SIG-M5 (cell line): ENCODE measurements at places on chromosomes 3 and 15.

DNA sequence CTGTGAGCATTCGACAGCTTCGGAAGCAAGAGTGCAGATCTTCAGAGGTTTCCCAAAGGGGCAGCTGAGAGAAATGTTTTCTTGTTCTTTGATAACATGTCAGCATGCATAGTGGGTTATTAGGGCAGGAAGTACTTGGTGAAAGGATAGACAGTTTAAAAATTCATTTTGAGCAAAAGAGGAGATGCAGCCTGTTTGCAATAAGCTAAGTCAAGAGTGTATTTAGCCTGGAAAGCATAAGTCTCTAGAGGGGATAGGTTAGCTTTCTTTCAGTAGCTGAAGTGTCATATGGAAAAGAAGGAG, 7.4 kb downstream of the SLC6A11 start:
- DNase-seq, result no peak

DNA sequence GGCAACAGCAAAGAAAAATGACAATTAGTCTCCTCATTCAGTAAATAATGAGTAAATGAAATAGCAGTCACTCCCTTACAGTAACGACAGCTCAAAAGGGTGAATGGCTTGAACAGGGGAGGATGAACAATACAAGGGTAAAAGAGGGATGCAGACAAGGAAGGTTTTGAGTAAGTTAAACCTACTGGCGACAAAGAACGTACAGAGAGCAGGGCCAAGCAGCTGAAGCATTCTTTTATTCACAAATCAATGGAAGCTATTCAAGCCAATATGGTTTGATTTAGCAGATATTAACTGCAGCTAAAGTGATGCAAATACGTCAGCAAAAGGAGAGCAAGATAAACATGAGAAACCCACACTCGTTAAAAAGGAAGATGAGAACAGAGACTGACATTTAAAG, 90.7 kb upstream of the ICE2 start:
- no peak for DNase-seq

DNA sequence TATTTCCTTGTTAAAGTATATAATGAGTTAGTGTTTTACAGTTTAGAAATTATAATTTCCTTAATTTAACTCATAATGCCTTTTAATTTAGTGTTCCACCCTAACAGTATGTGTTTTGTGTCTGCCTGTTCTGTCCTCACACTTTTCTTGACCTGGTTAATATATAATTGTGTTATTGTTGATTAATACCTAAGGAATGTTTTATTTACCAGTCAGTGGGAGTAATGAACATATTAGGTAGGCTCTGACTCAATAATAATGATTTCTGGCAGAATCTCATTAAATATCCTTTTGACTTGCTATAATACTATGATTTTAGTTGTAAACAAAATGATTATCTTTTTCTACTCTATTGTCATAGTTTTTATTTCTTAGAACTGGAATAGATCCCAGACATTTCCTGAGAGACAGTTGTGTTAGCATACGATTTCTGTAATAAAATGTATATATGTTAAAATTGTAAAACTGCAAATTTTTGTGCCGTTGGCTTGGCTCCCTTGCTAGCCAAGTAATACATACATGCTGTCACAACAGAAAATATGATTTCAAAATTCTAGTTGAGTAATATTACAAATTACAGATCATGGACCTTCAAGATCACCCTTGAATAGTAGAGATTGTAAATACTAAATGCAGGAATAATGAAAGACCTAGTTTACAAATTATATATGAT, 51.9 kb downstream of the RASA2 start:
- no peak for DNase-seq

DNA sequence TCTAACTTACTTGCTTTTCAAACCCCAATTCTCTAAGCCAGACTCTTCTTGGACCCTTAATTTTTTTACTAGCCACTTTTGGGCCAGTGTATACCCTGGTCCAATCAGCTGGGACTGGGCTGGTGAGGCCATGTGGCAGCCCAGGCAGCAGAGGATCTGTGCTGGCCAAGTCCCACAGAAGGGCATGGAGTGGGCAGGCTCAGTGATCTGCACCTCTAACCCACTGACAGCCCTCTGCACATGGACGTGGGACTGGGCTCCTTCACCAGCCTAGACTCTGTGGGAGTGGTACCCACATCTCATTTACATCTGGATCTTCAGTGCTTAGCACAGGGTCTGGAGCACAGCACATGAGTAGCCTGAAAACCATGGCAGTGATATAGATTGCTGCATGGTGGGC, 56.1 kb upstream of the PRR23C start:
- no peak for DNase-seq

DNA sequence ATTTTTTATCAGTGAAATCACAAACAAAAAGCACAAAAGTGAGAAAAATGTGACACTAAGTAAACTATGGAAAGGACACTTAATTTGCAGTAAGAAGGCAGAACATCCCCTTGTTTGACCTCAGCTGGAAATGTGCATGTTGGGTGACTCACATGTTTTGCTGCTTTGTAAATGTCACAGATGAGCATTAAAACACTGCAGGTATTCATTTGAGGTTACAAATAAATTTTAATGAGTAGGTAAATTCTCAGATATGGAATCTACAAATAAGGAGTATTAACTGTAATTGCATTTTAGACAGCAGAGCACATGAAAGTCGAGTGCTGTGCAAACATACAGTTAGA, 20.3 kb downstream of the CHMP2B start:
- DNase-seq, result no peak

DNA sequence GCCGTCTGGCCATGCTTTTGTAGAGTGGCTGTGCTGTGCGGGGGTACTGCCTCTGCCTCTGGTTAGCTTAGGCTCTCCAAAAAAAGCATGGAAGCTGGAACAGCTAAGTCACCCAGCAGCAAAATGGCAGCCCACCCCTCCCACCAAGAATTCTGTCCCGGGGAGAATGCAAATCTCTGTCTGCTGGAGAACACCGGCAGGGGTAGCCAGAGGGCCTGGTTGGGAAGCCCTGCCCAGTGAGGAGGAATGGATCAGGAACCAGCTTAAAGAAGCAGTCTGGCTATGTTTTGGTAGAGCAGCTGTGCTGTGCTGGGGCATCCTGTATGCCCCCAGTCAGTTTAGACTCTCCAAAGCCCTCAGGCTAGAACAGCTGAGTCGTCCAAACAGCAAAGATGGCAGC, 56.2 kb upstream of the PTPRG start:
- DNase-seq, result no peak

DNA sequence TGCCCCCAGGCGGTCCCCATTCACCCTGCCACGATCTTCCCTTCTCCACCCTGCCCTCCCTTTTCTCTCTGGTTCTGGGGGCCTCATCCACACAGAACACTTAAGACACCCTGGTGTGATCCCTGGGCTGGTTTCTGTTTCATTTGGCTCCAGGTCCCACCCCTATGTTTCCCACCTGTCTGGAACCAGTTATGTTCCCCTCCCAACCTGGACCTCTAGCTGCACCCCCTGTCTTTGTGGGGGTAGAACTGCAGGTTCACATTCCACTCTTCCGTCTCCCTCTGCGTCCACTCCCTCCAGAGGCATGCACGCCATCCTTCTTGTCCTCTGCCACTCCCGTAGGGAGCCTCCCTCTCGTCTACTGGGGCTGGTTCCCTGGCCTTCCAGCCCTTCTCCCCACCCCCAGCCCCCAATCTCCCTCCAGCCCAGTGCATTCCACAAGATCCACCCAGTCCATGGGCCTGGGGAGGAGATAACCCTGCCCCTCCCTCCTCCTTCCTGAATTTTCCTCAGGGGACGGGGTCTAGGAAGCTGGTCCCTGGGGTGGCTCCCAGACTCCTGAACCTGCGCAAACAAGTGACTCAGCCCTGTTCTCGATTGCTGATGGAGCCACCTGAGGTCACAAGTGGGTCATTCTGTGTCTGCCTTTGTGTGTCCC, 73.8 kb downstream of the ABTB1 start:
- DNase-seq, result no peak

DNA sequence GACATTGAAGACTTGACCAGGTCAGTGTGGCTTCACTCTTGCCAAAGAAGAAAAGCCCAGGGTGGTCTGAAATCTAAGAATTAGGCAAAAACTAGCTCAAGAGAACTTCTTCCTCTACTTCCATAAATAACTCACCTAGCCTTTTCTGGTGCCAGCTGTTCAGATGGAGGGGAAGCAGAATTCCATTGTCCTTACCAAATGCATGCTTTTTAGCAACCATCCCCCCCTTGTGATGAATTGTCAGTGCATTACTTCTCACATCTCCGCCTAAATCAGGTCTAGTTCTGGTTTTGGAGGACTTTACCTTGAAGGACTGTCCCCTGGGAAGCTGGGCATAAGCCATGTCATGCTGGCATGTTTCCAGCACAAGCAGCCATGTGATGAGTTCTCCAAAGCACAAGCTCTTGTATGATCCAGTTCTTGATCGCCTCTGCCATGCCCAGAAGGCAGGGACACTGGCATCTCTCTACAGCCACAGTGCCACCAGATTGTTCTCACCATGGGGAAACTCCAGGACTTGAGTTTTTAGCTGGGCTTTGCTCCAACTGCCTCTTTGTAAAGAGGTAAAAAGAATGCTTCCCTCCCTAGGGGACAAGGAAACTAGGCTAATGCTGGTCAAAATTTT, 96.4 kb upstream of the IL12A start:
- DNase-seq, result no peak

DNA sequence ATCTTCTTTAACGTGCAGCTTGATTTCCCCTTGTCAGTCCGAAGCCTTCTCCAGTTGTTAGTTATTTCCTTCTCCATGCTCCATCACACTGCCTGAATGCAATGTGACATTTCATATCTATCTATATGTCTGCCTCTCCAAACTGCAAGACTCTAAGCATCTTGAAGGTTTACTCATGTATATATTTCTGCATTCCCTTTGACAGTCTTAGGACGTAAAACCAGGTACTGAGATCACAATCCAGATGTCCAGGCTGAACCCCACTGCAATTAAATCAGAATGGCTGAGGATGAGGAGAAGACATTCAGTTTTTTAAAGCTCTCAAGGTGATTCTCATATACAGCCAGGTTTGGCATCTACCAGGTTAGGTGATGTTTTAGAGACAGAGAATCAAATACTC, 6.1 kb upstream of the SATB1 start:
- no peak for DNase-seq

GRCh38 chr15:49225572-49226281, 55.7 kb downstream of the GALK2 start:
- DNase-seq, result no peak

DNA sequence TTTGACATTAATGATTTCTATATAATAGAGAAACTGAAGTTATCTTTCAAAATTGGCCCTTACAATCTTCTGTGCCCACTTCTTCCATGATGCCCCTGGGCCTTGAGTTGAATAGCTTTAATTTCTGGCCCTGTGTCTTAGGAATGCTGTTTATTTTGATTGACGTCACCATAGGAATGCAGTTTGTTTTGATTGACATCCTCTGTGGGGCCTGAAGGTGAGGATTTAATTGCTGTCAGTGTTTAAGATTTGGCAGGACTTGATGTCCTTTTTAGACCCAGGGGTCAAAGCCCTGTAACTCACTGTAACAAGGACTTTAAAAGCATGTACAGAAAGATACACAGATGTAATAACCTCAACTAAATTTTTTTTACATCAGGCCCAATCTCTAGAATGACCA, 83.3 kb downstream of the GLDN start:
- DNase-seq, result no peak
